ENCODE measurements at places on chromosomes 7 and 10. TPM values are rescaled to one million over a fixed set of nuclear protein-coding genes. Genes with fewer than 3 reads are reported as not detected.

- H3K27me3 ChIP-seq = no peaks in the 10 kb centered on the region
- no peak overlapping the region for H3K4me3 ChIP-seq
- no peaks in the 10 kb centered on the region for H3K36me3 ChIP-seq
- H3K4me1 ChIP-seq = no peaks in the 10 kb centered on the region
Observed at GRCh38 chr7:115988401-115988800, 42.2 kb downstream of the TFEC start.

- H3K4me3 ChIP-seq = no peak overlapping the region
- H3K27me3 ChIP-seq = no peaks in the 10 kb centered on the region
- DNase-seq = no peak
- H3K4me1 ChIP-seq = no peaks in the 10 kb centered on the region
- no peak overlapping the region for H3K27ac ChIP-seq
Observed at GRCh38 chr10:1123198-1123597, 67.0 kb downstream of the WDR37 start.

Gene TAS2R4
- 5.4 TPM for total RNA-seq

Gene TEX36
- not detected for total RNA-seq

- no peaks in the 10 kb centered on the region for H3K4me1 ChIP-seq
- no peaks in the 10 kb centered on the region for H3K27me3 ChIP-seq
Observed at GRCh38 chr10:93206652-93207051, 133.0 kb downstream of the CYP26A1 start.

Gene ZP3
- 0.64 TPM for total RNA-seq

GRCh38 chr7:116984917-116985316, 31.6 kb downstream of the ST7 start:
- peak; percentile 45 for DNase-seq
- no peaks in the 10 kb centered on the region for H3K36me3 ChIP-seq

DNA sequence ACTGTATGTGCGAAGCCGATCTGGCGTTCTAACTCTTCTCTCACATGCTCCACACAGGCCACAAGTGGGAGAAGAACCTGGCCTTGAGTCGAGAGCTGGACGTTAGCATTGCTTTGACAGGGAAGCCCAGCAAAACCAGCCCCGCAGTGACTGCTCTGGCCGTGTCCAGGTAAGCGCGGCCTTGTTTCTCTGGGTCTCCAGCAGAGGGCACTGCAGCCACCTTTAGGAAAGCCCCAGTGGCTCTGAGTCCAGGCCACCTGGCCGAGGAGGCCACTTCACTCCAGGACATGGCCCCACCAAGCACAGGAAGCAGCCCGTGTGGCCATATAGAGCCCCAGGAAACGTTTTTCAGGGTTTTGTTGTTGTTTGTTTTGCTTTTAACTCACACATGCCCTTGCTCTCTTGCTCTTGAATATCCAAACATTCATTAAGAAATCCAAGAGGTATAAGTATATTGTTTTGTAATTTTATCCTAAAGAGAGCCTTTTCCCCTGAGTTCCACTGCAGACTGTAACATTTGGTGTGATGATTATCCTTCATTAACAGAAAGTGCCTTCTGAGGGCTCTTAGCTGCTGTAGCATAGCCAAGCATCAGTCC, 41.8 kb upstream of the LRRC18 start:
- H3K4me3 ChIP-seq = no peak overlapping the region
- H3K4me1 ChIP-seq = no peaks in the 10 kb centered on the region
- peak; percentile 54 for DNase-seq
- H3K27me3 ChIP-seq = no peaks in the 10 kb centered on the region

GRCh38 chr7:75966190-75966961, 28.0 kb downstream of the TMEM120A start:
- H3K36me3 ChIP-seq = no peaks in the 10 kb centered on the region
- no peaks in the 10 kb centered on the region for H3K4me1 ChIP-seq
- no peak overlapping the region for H3K27ac ChIP-seq
- no peak overlapping the region for H3K4me3 ChIP-seq
- no peak for DNase-seq
- no peaks in the 10 kb centered on the region for H3K27me3 ChIP-seq

GRCh38 chr7:29192811-29193210, 1.8 kb upstream of the CHN2 start:
- H3K4me1 ChIP-seq = peaks cover 24% of the 10 kb centered on the region
- DNase-seq = no peak
- no peak overlapping the region for H3K27ac ChIP-seq
- H3K4me3 ChIP-seq = no peak overlapping the region

- no peaks in the 10 kb centered on the region for H3K27me3 ChIP-seq
- H3K36me3 ChIP-seq = no peaks in the 10 kb centered on the region
- DNase-seq = no peak
- no peaks in the 10 kb centered on the region for H3K4me1 ChIP-seq
Observed at GRCh38 chr10:60082341-60082740, 176.0 kb upstream of the CCDC6 start.

DNA sequence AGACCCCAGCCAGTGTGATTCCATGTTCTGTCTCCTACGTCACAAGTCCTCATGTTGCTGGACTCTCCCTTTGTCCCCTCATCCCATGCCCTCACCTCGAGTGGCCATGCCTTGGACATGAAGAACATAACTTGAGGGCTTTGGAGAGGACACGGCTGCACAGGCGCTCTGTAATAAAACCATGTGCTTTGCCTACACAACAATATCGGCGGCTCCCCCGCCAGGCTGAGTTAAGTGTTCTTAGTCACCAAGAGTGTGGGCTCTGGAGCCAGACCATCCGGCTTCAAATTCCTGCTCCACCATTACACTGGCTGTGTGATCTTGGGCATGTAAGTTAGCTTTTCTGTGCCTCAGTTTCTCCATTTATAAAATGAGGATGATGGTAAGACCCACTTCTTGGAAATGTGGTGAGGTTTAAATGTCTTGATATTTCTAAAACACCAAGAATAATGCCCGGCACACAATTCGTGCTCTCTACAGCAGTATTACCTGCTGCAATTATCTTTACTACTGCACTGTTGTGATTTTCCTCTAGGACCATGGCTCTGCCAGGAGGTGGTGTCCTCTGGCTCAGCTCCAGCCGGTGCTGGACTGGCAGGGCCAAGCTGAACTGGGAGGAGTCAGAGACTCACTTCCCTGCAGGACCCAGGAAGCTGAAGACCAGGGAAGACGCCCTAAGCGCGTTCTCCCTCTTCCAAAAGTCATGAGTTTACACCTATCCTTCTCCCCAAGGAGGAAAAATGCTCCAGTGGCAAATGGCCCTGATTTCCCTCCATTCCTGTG, 15.7 kb downstream of the SLIT1 start:
- no peak overlapping the region for H3K27ac ChIP-seq
- no peak for DNase-seq
- no peaks in the 10 kb centered on the region for H3K36me3 ChIP-seq
- no peaks in the 10 kb centered on the region for H3K4me1 ChIP-seq
- H3K27me3 ChIP-seq = peaks cover 2% of the 10 kb centered on the region

Gene ADAP1
- 15.6 TPM for total RNA-seq

DNA sequence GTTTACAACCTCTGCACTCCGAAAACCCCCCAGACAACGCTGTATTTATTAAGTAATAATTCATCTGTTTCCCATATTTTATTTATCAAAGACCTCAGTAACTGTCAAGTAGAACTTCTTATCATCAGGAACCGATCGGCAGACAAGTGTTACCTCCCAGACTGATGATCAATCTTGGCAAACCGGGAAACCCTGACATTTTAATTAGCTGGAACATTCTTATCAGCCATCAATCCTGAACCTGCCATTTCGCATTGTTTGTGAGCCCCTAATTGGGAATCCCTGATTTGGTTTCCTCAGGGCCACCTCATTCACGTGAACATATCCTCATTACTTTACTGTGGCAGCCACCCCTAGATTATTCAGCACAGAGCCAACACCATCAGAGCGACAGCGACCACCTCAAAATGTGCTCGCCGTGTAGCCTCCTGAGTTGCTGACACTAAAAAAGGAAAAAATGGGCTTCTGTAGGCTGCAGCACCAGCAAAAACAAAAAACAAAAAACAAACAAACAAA, 93.6 kb upstream of the SDK1 start:
- no peaks in the 10 kb centered on the region for H3K4me1 ChIP-seq
- no peak for DNase-seq
- no peaks in the 10 kb centered on the region for H3K27me3 ChIP-seq
- no peak overlapping the region for H3K27ac ChIP-seq
- no peak overlapping the region for H3K4me3 ChIP-seq

DNA sequence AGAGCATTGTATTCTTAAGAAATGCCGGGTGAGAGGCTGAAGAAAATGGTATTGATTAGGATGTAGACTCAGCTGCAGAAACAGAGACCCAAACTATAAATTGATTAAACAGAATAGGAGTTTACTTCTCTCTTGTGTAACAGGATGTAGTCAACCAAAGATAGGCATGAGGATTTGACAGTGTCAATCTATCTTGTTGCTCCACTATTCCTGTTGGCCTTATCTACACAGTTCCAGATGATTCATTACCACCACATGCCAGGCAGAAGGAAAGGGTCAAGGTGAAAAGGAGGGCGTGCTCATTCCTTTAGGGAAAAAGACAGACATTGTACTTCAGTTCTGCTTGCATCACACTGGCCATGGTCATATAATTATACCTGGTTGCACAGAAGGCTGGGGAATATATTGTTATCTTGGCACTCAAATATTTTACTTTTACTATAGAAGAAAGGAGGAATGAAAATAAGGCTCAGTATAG, 11.9 kb upstream of the DMTF1 start:
- H3K36me3 ChIP-seq = no peaks in the 10 kb centered on the region
- peaks cover 13% of the 10 kb centered on the region for H3K4me1 ChIP-seq
- no peak overlapping the region for H3K4me3 ChIP-seq

DNA sequence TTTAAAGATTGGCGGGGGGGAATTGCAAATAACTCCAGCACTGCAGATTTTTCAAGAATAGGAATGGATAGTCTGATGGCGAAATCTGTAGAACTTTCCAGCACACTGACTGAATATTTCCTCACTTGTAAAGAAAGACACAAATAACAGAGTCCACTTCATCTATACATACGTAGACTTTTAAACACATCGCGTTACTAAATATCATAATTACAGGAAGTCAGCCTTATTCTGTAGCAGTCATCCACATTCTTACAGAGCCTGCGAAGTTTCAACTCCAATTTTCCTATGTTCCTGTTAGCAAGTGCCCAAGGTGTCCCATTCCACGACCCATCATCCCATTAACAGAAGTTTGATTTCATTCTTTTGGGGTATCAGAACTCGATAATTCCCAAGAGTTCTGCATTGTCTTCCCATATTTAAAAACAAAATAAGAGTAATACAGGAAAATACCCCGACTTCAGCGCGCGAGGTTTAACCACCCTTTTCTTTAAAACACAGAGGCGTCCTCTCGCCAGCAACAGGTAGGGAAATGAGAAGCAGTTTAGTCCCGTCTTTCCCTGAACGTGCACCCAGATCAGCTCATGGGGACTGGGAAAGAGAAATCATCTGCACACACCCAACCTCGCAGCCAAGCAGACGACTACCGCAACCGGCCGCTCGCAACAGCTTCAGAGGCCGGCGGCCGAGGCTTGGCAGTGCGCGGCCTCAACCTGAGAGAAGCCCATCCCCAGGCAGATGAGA, 880 bp downstream of the HERC4 start:
- H3K27ac ChIP-seq = peak overlapping the region; percentile 99
- H3K4me1 ChIP-seq = peaks cover 33% of the 10 kb centered on the region
- DNase-seq = no peak
- peak overlapping the region; percentile 93 for H3K4me3 ChIP-seq
- no peaks in the 10 kb centered on the region for H3K27me3 ChIP-seq

DNA sequence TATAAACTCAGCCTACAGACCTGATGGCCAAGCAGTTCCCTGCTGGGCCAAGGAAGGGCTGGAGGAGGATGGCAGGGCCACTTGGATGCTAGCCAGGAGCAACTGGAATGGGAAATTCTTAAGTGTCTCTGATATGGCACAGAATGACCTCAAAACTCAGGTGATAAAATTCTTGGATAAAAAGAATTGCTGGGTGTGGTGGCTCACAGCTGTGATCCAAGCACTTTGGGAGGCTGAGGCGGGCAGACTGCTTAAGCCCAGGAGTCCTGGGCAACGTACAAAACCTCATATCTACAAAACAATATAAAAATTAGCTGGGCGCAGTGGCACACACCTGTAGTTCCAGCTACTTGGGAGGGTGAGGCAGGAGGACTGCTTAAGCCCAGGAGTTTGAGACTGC, 14.0 kb upstream of the PKD1L1 start:
- H3K36me3 ChIP-seq = peaks cover 61% of the 10 kb centered on the region
- no peak for DNase-seq
- no peaks in the 10 kb centered on the region for H3K27me3 ChIP-seq
- H3K4me3 ChIP-seq = no peak overlapping the region
- H3K4me1 ChIP-seq = no peaks in the 10 kb centered on the region

DNA sequence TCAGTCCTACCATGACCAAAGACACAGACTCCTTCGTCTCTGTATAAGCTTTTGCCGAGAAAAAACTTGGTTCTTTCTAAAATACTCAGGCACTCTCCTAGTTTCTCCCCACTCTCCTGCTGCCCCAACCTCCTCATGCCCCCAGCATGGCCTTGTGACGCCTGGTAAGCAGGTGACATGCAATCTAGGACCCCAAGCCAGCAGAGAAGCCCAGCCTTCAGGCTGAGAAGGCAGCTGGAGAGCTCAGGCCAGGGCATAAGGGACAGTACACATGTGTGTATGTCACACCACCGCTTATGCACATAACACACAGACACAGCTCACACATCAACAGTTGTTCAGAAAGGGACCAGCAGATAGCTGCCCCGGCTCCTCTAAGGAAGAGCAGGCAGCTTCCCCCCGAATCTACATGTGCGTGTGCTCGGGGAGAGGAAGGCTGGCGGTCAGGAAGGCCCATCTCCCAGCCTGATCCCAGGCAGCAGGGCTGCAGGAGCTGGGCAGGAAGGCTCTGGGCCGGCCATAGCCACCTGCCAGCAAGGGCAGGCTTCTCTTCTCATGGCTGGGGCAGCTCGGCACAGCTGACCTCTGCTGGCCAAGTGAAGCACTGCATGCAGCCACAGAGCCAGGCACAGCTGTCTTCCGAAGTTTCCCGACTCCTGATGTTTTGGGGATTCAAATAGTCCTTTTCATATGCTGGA, 8.5 kb downstream of the DDX56 start:
- H3K4me3 ChIP-seq = no peak overlapping the region
- H3K27ac ChIP-seq = no peak overlapping the region
- no peaks in the 10 kb centered on the region for H3K4me1 ChIP-seq
- peak; percentile 73 for DNase-seq
- H3K36me3 ChIP-seq = peaks cover 6% of the 10 kb centered on the region

DNA sequence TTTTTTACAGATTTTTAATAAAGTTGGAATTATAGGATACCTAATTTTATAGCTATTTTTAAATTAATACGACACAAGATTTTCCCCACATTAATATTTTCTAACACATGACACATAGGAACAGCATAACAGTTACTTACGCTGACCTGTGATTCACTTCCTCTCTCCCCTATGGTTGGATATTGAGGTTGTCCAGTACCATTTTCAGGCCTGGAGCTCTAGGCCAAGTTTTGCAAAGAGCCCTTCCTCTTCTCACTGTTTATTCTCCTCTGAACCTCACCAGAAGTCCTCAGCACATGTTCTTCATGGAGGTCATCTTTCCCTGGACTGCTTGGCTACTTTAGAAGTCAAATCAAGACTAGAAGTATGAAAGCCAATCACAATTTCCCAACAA, 28.2 kb downstream of the LYZL1 start:
- no peaks in the 10 kb centered on the region for H3K27me3 ChIP-seq
- no peak overlapping the region for H3K4me3 ChIP-seq
- no peak for DNase-seq
- no peak overlapping the region for H3K27ac ChIP-seq
- no peaks in the 10 kb centered on the region for H3K4me1 ChIP-seq

Gene SERPINE1
- total RNA-seq = not detected

Gene SLC18A2
- not detected for total RNA-seq

Gene TLX1
- total RNA-seq = not detected

Gene TMEM139
- total RNA-seq = not detected

Data from B cell (primary cell).